Panc1 (cell line): ENCODE measurements at places on chromosomes 1 and 21. TPM values are rescaled to one million over a fixed set of nuclear protein-coding genes. Genes with fewer than 3 reads are reported as not detected.
A peak's percentile ranks its signal among the peaks of the same experiment; 100 is the strongest.

Gene LDLRAP1
- total RNA-seq = 23.1 TPM

Gene RHD
- not detected for total RNA-seq

Gene SH3GLB1
- total RNA-seq = 94.3 TPM

- no peaks in the 10 kb centered on the region for H3K27me3 ChIP-seq
- H3K36me3 ChIP-seq = no peaks in the 10 kb centered on the region
- H3K27ac ChIP-seq = no peak overlapping the region
- no peaks in the 10 kb centered on the region for H3K4me1 ChIP-seq
These were observed 128.2 kb upstream of the KIAA0040 start for GRCh38 chr1:175320804-175321203.

DNA sequence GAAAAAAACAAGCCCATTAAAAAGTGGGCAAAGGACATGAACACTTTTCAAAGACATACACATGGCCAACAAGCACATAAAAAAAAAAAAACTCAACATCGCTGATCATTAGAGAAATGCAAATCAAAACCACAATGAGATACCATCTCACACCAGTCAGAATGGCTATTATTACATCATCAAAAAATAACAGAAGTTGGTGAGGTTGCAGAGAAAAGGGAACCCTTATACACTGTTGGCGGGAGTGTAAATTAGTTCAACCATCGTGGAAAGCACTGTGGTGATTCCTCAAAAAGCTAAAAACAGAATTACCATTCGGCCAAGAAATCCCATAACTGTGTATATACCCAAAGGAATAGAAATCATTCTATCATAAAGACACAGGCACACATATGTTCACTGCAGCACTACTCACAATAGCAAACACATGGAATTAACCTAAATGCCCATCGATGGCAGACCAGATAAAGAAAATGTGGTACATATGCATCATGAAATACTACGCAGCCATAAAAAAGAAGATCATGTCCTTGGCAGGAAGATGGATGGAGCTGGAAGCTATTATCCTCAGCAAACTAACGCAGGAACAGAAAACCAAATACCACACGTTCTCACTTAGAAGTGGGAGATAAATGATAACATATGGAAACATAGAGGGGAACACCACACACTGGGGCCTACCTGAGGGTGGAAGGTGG lies 70.1 kb downstream of the INTS7 start:
- H3K4me1 ChIP-seq = no peaks in the 10 kb centered on the region
- H3K27ac ChIP-seq = no peak overlapping the region
- no peak overlapping the region for H3K4me3 ChIP-seq
- no peaks in the 10 kb centered on the region; the same call in 1 of the 2 replicates for H3K36me3 ChIP-seq

DNA sequence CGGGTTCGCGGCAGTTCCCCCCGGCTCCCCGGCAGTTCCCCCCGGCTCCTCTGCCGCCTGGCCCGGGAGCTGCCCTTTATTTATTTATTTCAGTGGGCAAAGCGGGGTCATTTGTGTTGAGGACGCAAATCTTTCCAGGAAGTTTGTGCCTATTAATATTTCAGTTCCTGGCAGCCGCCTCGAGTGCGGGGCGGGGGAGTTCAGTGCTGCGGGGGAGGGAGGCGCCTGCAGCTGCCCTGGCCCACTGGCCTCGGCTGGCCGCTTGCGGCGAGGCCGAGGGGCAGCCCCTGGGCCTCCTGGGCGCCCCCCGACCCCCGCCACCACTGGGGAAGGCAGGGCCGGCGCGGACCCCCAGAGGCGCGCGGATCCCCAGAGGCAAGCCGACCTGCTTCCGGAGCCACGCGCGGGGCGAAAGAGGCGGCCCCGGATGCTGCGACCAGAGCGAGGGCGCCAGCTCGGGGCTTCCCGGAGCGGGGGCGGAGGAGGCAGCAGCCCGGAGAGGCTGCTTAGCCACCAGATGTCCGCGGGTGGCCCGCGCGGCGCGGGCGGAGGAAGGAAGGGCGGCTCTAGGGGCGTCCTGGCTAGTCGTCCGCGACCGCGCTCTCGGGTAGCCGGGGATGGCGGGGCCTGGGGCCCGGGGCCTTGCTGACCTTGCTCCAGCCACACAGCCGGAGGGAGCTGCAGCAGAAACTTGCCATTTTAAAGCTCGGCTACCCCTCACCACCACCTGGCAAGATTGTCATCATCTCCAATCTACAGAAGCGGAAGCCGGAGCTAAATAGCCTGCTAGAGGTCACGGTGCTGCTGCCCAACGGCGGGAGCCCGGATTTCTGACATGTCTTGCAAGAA lies 48.0 kb downstream of the H3-3A start:
- H3K27ac ChIP-seq = peak overlapping the region; percentile 34
- no peak for DNase-seq
- H3K4me1 ChIP-seq = peaks cover 13% of the 10 kb centered on the region
- no peaks in the 10 kb centered on the region for H3K36me3 ChIP-seq
- no peaks in the 10 kb centered on the region for H3K27me3 ChIP-seq
- H3K4me3 ChIP-seq = peak overlapping the region; percentile 59

DNA sequence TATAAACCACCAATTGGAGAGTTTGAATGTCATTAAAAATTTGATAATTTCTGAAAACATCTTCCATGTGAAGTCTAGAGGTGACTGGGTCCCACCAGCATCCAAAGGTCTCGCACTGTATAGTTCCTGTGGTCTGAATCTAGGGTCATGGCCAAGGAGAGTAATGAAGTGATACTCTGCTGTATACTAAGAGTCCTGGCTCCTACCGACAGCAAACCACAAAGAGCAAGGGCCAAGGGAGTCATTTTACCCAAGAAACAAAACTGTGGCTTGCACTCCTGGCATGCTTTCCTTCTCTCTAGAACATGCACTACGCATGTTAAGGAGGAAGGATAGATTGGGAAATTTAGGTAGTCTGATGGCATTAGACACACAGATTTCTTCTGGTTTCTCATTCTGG lies 115.6 kb downstream of the BRINP2 start:
- no peak overlapping the region for H3K4me3 ChIP-seq
- no peak for DNase-seq
- no peaks in the 10 kb centered on the region for H3K4me1 ChIP-seq
- no peaks in the 10 kb centered on the region; the same call in 1 of the 2 replicates for H3K27me3 ChIP-seq

GRCh38 chr1:16243936-16244649 lies 7.1 kb upstream of the CPLANE2 start:
- H3K27ac ChIP-seq = no peak overlapping the region
- DNase-seq = peak; percentile 74
- peaks cover 2% of the 10 kb centered on the region; the same call in 1 of the 2 replicates for H3K36me3 ChIP-seq
- no peak overlapping the region for H3K4me3 ChIP-seq
- H3K4me1 ChIP-seq = peaks cover 4% of the 10 kb centered on the region

- H3K36me3 ChIP-seq = no peaks in the 10 kb centered on the region
- no peak overlapping the region for H3K27ac ChIP-seq
- no peak overlapping the region for H3K4me3 ChIP-seq
- no peaks in the 10 kb centered on the region for H3K27me3 ChIP-seq
- no peaks in the 10 kb centered on the region for H3K4me1 ChIP-seq
- DNase-seq = no peak
These were observed 236.4 kb downstream of the USH2A start for GRCh38 chr1:216186816-216187215.

DNA sequence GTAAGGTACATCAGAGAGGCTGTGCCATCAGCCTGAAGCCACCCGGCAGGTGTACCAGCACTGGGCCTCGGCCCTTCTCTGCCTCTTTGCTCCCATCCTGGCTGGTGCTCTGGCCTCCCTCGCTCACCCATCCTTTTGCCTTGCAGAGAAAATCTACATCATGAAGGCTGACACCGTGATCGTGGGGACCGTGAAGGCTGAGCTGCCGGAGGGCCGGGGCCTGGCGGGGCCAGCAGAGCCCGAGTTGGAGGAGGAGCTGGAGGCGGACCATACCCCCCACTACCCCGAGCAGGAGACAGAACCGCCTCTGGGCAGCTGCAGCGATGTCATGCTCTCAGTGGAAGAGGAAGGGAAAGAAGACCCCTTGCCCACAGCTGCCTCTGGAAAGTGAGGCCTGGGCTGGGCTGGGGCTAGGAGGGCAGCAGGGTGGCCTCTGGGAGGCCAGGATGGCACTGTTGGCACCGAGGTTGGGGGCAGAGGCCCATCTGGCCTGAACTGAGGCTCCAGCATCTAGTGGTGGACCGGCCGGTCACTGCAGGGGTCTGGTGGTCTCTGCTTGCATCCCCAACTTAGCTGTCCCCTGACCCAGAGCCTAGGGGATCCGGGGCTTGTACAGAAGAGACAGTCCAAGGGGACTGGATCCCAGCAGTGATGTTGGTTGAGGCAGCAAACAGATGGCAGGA lies 24.5 kb upstream of the TNFRSF1B start:
- no peak overlapping the region for H3K4me3 ChIP-seq
- no peaks in the 10 kb centered on the region for H3K36me3 ChIP-seq
- H3K27me3 ChIP-seq = no peaks in the 10 kb centered on the region
- DNase-seq = no peak
- no peak overlapping the region for H3K27ac ChIP-seq

GRCh38 chr21:16908077-16908476 lies 604.8 kb upstream of the CXADR start:
- no peak for DNase-seq
- H3K27ac ChIP-seq = no peak overlapping the region
- no peaks in the 10 kb centered on the region for H3K4me1 ChIP-seq
- no peak overlapping the region for H3K4me3 ChIP-seq
- H3K27me3 ChIP-seq = no peaks in the 10 kb centered on the region

- H3K4me3 ChIP-seq = no peak overlapping the region
- no peak for DNase-seq
- peaks cover 14% of the 10 kb centered on the region for H3K4me1 ChIP-seq
- H3K27ac ChIP-seq = no peak overlapping the region
These were observed 87.7 kb upstream of the POU3F1 start for GRCh38 chr1:38134294-38134755.

Gene TRIM58
- total RNA-seq = not detected
